Activated naive CD8-positive, alpha-beta T cell treated with anti-CD3 and anti-CD28 coated beads, Interleukin-2, amount 10 ng/mL, durations not matched to agents 7 days and 5 days (primary cell): ENCODE measurements at places on chromosomes 13 and 19. TPM values are rescaled to one million over a fixed set of nuclear protein-coding genes. Genes with fewer than 3 reads are reported as not detected.

The SHC2 gene
- total RNA-seq: 0.40 TPM

The DNAAF3 gene
- total RNA-seq: not detected

The CEACAM16 gene
- not detected for total RNA-seq

The RUBCNL gene
- 1.1 TPM for total RNA-seq

The LILRB1 gene
- total RNA-seq: 2.3 TPM

The NTF4 gene
- not detected for total RNA-seq

The NXNL1 gene
- not detected for total RNA-seq

The CRB3 gene
- 3.5 TPM for total RNA-seq

The ZNF552 gene
- 10.8 TPM for total RNA-seq

The KLF12 gene
- 50.5 TPM for total RNA-seq

The SPHK2 gene
- total RNA-seq: 31.8 TPM

The MEGF8 gene
- total RNA-seq: 8.5 TPM

The NRTN gene
- 0.36 TPM for total RNA-seq

The ZNF90 gene
- total RNA-seq: 21.0 TPM

The SHANK1 gene
- not detected for total RNA-seq

The MCEMP1 gene
- not detected for total RNA-seq

The BRSK1 gene
- 9.0 TPM for total RNA-seq

The TEX29 gene
- 0.51 TPM for total RNA-seq

The PRR19 gene
- total RNA-seq: 0.57 TPM

The DACH1 gene
- not detected for total RNA-seq

The LILRB2 gene
- total RNA-seq: 0.55 TPM

The OLFM4 gene
- total RNA-seq: not detected

The ZNF440 gene
- 17.5 TPM for total RNA-seq

The LILRB5 gene
- total RNA-seq: 0.28 TPM

The CDC34 gene
- 51.5 TPM for total RNA-seq

The ETV2 gene
- 1.6 TPM for total RNA-seq

The HIPK4 gene
- total RNA-seq: 0.11 TPM

The KIR3DL1 gene
- total RNA-seq: not detected

The CEACAM8 gene
- not detected for total RNA-seq

The MAP4K1 gene
- total RNA-seq: 299 TPM

The UGGT2 gene
- not detected for total RNA-seq

The ZNF443 gene
- total RNA-seq: 7.1 TPM

The ZGLP1 gene
- total RNA-seq: 3.9 TPM

The CD33 gene
- 7.7 TPM for total RNA-seq

The NBEA gene
- 0.60 TPM for total RNA-seq
